GM19239 (cell line): ENCODE measurements at places on chromosomes 7 and 10.

DNA sequence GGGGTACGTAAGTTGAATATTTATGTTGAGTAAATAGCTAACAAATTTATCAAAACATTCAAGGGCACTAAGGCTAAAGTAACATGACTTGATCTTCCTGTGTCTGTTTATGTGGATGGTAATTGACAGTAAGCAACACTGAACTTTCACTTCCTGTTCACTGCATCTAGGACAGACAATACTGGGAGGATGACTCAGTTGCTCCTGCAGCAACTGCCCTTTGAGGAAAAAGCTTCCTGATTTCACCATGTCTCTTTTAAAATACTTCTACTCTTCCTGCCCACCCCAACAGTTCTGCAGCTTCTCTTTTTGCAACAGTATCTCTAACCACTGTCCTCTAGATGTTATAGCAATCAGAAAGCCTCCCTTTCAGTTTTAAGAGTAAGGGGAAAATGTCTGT, 76.6 kb upstream of the HGF start:
- DNase-seq, result no peak

DNA sequence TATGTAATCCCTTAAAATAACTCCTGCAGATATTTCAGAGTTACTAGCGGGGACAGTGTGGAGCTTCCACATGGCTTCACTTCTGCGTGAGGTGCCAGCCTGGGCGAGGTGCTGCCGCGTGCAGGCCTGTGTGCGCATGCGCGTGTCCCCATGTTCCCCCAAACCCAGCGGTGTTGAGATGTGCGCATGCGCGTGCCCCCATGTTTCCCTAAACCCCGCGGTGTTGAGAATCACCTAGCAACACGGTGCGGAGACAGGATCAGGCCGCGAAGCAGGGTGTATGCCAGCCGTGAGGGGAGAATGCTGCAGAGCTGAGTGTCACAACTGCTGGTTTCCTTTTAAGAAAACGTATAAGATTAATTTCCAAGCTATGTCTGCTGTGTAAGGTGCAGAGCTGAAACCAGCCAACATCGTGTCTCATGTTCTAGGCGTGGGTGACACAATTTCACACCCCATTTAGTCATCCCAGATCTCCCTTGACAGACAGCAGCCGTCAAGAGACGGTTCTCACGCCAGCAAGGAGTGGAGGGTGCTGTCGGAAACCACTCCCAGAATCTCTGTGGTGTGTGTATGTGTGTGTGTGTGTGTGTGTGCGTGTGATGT, 71.9 kb upstream of the ADARB2 start:
- DNase-seq, result no peak

- DNase-seq, result no peak
These were observed 28.3 kb upstream of the FRMD4A start for GRCh38 chr10:14358886-14359573.

DNA sequence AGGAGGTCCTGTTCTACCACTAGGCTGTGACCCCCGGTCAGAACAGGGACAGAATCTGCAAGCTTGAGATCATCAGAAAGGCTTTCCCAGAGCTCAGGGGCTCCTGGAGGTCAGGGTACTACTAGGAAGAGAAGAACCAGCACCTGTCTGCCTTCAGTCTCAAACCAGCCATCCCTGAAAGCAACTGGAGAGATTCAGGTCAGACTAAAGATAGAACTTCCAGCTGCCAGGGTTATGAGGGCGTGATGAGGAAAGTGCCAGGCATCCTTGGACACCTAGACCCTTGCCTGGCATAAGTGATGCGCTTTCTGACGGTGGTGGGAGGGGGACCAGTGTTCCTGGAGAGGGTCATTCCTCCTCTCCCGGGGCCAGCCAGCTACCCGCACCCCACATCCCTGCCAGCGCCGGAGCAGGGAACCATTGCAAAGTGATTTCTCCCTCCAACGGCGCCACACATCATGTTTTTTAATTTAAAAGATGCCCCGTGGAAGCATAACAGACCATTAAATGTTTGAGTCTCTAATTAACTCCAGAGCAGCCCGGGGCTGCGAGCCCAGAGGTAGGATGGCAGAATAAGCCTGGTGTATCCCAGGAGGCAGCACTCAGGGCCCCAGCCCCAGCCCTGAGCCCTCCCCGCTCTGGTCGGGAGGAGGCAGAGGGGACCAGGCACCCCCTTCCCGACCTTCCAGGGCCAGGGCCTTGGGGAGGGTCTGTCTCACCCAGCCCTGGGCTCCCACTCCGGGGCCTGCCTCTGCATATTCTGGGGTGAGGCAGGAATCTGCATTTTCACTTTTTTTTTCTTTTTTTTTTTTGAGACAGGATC, 64.0 kb downstream of the ELFN1 start:
- DNase-seq, result no peak
